Mesendoderm (in vitro differentiated cells): ENCODE measurements at places on chromosomes 13 and 19.

DNA sequence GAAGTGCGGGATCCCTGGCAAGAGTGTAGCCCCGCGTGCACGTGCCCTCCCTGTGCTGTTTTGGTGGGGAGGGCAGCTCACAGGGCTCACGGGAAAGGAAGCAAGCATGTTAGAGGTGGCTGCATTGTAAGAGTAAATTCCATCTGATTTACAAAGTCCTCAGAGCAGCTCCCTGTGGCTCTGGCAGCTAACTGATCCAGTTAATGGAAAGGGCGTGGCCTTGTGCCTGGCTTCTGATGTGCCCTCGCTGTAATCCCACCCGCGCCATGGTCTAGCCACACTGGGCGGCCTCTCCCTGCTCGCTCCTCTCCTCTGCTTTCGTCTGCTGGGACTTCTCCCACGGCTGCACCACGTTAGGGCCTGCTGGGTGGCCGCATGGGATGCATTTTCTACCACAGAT lies 258.5 kb downstream of the FGF9 start:
- peak; percentile 57 for DNase-seq

GRCh38 chr13:72258340-72258981 lies 391.5 kb upstream of the DACH1 start:
- DNase-seq = peak; percentile 80

DNA sequence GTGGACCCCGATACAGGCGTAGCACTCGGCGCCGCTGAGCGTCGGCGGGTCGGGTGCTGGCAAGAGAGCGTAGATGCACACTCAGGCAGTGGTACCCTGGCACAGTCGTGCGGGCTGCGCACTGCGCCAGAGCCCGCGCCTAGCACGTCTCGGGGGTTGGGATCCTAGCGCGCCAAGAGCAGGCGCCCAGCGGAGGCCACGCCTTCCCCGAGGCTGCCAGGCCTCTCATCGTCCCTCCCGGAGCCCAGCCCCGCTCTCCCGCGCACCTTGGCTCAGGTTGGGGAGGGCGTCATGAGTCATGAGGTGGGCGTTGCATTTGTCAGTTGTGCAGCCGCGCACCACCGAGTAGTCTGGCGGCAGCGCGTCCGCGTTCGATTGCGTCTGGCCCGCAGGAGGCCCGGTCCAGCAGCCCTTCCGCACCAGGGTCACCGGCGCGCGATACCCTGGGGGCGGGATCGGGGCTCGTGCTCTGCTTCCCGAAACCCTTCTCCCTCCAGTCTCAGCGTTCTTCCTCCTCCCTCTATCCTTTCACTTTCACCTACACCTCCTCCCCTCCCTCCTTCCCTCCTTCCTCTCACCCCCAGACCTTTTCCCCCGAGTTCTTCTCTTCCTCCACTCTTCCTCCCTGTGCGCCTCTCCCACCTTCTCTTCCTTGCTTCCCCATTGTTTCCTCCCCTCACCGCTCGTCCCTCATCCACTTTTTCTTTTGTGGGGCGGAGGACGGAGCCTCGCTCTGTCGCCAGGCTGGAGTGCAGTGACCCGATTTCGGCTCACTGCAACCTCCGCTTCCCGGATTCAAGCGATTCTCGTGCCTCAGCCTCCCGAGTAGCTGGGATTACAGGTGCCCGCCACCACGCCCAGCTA lies 3.5 kb downstream of the LYPD5 start:
- DNase-seq = peak; percentile 76

DNA sequence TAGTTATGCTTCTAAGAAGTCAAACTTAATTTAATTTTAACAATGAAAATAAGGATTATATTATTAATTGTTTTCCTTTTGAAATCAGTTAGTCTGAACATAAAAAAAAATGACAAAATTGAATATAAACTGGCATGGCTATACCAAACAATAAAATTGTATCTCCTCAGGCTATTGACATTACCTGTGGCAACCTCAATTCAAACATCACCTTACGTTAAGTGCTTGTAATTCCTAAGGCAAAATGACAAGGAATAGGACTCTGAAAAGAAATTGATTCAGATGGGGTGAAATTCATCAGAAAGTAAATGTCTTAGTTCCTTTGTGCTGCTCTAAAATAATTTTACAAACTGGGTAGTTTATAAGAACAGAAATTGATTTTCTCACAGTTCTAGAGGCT lies 89.5 kb downstream of the SLITRK6 start:
- DNase-seq = no peak

DNA sequence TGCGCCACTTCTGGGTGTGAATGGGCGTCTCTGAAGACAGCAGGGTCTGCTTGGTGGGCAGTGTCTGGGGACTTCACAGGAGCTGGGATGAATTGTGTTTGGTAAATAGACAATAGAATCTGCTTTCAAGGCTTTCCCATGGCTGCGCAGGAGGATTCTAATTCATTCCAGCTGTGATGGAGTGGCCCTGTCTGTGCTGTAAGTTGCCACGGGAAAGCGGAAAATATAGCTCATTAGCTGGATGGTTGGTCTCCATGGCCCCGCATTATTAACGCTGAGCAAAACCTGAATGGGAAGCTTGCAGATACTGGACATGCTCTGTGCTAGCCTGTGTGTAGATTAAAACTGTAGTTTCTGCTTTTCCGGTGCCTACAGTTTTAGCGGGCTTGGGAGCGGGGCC lies 15.6 kb upstream of the C1QTNF9 start:
- DNase-seq = no peak

DNA sequence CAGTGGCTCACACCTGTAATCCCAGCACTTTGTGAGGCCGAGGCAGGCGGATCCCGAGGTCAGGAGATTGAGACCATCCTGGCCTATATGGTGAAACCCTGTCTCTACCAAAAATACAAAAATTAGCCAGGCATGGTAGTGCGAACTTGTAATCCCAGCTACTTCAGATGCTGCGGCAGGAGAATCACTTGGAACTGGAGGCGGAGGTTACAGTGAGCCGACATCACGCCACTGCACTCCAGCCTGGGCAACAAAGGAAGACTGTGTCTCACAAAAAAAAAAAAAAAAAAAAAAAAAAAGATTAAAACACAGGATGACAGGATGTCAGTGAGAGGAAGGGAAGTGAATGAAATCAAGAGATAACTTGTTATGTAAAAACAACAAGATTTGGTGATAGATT lies 1158.5 kb downstream of the PCDH9 start:
- peak; percentile 10 for DNase-seq

DNA sequence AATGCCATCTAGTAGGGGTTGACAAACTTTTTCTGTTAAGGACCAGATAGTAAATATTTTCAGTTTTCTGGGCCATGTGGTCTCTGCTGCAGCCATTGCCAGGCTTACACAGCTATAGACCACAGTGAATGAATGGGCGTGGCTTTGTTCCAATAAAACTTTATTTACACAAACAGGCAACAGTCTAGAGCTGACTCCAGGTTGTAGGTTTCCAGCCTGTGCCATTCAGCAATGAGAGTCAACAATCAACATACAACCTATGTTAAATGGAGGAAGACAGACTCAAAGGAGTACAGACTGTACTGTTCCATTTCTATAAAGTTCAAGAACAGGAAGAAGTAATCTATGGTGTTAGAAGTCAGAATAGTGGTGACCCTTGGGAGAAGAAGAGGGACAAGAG lies 15.2 kb upstream of the IZUMO2 start:
- no peak for DNase-seq

DNA sequence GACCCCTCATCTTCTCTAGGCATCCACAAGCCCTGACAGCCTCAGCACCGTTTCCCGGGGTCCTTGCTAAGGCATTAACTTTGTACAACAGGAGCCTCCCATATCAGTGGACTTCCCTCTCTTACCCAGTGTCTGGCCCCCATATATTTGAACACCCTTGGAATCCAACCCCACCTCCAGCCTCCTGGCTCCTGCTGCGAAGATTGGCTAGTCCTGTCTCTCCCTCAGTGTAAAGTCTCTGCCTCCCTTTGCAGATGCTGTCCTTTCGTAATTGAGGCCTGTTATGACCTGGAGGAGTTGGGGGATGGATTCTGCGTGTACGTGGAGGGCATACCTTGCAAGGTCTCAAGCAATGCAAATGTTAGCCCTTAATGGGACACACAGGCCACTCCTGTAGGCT lies 413.7 kb downstream of the IRS2 start:
- DNase-seq = no peak
